ENCODE measurements at places on chromosomes 12 and 14. TPM values are rescaled to one million over a fixed set of nuclear protein-coding genes. Genes with fewer than 3 reads are reported as not detected.

- H3K27ac ChIP-seq, result no peak overlapping the region
- H3K4me1 ChIP-seq, result peaks cover 17% of the 10 kb centered on the region
- peaks cover 29% of the 10 kb centered on the region for H3K27me3 ChIP-seq
These were observed 2.6 kb downstream of the EGLN3 start for GRCh38 chr14:33948145-33948868.

DNA sequence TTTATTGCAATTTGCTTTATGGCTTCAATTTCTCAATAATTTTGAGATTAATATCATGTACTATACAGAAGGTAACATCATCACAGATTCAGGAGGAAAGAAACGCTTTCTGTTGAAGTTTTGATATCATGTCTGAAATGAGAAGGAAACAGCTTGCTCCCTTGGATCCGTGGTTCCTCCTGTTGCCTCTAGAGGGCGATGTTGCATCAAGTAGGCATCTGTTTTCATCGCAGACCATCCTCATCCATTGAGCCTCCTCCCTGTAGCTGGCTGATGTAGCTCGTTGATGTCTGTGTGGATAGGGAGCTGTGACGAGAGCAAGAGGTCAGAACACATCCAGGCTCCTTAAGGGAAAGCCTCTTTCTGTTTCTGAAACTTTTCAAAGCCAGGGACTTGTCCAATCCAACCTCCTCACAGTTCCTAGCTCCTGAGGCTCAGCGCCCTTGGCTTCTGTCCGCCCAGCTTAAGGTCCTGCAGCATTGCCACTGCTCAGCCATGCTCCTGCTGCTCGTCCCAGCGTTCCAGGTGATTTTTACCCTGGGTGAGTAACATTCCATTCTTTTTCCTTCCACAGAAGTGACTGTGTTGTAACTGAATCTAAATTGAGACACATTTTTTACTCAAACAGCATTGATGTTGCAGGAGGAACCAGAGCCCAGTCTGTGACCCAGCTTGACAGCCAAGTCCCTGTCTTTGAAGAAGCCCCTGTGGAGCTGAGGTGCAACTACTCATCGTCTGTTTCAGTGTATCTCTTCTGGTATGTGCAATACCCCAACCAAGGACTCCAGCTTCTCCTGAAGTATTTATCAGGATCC is 304.8 kb upstream of the OR4E1 start:
- no peaks in the 10 kb centered on the region for H3K36me3 ChIP-seq
- H3K27me3 ChIP-seq, result no peaks in the 10 kb centered on the region
- H3K27ac ChIP-seq, result no peak overlapping the region

GRCh38 chr14:20580242-20580641 is 7.6 kb downstream of the RNASE11 start:
- H3K4me1 ChIP-seq, result no peaks in the 10 kb centered on the region
- H3K27me3 ChIP-seq, result no peaks in the 10 kb centered on the region
- H3K27ac ChIP-seq, result no peak overlapping the region
- H3K4me3 ChIP-seq, result no peak overlapping the region

DNA sequence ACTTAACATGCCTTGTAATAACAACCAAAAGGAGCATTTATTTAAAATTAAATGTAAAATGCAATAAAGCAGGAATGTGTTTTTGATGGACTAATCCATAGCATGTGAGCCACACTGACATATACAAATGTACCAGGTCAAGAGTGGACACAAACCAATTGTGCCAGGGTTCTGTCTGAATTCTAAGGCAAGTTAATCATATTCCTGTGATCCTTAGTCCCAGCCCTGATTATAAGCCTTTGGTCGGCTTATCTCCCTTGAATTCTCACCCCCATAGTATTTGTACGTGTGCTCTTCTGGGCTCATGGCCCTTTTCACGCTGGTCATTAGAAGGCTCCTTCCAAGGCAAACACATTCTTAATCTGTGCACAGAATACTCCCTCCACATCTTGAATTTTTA is 10.6 kb upstream of the SRSF5 start:
- no peaks in the 10 kb centered on the region for H3K27me3 ChIP-seq
- no peaks in the 10 kb centered on the region for H3K36me3 ChIP-seq
- no peak overlapping the region for H3K4me3 ChIP-seq
- no peak for DNase-seq
- H3K27ac ChIP-seq, result no peak overlapping the region

DNA sequence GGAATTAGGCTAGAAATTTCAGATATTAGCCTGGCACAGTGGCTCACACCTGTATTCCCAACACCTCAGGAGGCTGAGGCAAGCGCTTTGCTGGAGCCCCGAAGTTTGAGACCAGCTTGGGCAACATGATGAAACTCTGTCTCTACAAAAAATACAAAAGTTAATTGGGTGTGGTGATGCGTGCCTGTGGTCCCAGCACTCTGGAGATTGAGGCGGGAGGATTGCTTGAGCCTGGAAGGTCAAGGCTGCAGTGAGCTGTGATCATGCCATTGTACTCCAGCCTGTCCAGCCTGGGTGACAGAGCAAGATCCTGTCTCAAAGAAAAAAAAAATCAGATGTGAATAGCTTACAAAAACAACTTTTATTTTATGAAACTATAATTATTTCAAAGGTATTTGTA is 15.1 kb downstream of the FRMD6 start:
- H3K4me3 ChIP-seq, result no peak overlapping the region
- H3K36me3 ChIP-seq, result no peaks in the 10 kb centered on the region
- no peaks in the 10 kb centered on the region for H3K4me1 ChIP-seq
- H3K27me3 ChIP-seq, result no peaks in the 10 kb centered on the region

NANOG gene
- 0.17 TPM for total RNA-seq

NOVA1 gene
- total RNA-seq, result 58.2 TPM

TTC6 gene
- total RNA-seq, result 4.2 TPM

OR4K5 gene
- not detected for total RNA-seq

SLCO1C1 gene
- 22.8 TPM for total RNA-seq

Measured in spinal cord (tissue), 10 donors.